Activated CD4-positive, alpha-beta T cell treated with anti-CD3 and anti-CD28 coated beads, Interleukin-2, amount 50 U/mL, for 1 hour (primary cell): ENCODE measurements at places on chromosomes 3 and 15.

GRCh38 chr15:48563934-48564333 is 81.6 kb downstream of the FBN1 start:
- DNase-seq = no peak

- no peak for DNase-seq
These were observed 67.0 kb downstream of the CSNK1G1 start for GRCh38 chr15:64288999-64289398.

DNA sequence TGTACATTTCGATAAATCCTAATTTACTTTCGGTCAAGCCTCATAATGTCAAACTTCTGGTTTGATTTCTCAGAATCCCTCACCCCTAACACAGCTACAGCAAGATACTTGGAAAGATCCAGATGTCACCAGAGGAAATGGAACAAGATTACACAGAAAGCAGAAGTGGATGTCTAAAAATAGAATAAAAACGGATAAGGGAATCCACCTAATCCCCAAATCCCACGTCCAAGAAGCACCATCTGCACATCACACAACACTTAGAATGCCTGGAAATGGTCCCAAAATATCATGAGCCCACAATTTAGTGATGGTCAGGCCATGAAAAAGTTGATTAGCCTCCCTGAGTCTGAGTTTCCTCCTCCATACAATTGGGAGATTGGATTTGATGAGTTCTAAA is 61.7 kb downstream of the AGTR1 start:
- DNase-seq = no peak

DNA sequence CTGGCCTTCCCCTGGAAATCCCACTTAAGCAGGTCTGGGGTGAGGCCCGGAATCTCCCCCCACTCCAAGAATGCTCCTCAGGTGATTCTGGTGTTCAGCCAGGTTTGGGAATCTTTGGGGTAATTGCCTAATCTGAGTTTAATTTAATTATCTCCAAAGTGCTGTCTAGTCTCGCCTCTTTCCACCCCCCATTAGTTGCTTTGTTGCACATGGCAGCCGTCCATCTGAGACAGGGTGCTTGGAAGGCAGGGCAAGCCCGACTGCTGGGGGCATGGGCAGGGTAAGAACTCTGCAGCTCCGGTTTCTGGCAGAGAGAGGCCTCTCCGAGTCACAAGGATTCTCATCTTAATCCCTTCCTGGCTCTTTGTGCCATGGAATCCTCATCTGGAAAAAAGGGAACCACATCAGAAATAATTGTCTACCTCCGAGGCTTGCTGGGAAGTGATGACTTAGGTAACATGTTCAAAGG is 15.0 kb downstream of the IL17RD start:
- no peak for DNase-seq

- no peak for DNase-seq
These were observed 80.1 kb downstream of the SSR3 start for GRCh38 chr3:156474560-156475389.

GRCh38 chr3:83968356-83968755 is 990.4 kb upstream of the CADM2 start:
- no peak for DNase-seq

- DNase-seq = no peak
These were observed 12.3 kb upstream of the COL6A6 start for GRCh38 chr3:130504701-130505100.

- DNase-seq = no peak
These were observed 73.2 kb downstream of the IQCH start for GRCh38 chr15:67327737-67328136.

DNA sequence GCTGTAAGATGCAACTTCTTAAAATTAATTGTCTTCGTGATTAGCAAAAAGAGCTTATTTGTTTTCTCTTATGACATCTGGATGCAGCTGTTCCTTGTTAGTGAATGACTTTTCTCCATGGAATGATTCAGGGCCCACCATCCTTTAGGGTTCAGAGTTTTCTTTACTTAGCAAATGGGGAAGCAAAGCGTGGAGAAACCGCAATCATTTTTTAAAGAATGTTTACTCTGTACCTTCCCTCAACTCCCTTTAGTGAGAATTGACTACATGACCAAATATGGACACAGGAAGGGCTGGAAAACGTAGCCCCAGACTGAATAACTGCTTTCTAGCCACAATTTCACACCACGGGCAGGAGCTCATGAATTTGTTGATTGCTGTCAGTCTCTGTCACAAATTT is 130.1 kb downstream of the EDEM1 start:
- DNase-seq = no peak

- DNase-seq = peak; percentile 39
These were observed at the start of gene PLCH1 for GRCh38 chr3:155744626-155745324. PLCH1 (minus strand) TSS chr3:155745071; CDS start chr3:155704224, 40,847 bp downstream.

DNA sequence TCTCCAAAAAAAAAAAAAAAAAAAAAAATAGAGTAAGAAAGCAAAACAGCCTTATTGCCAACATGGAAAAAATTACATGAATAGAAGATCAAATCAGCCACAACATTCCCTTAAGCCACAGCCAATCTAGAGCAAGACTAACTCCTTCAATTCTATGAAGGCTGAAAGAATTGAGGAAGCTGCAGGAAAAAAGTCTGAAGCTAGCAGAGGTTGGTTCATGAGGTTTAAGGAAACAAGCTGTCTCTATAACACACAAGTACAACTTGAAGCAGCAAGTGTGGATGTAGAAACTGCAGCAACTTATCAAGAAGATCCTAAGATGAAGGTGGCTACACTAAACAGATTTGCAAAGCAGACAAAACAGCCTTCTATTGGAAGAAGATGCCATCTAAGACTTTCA is 9.3 kb downstream of the PARL start:
- no peak for DNase-seq

DNA sequence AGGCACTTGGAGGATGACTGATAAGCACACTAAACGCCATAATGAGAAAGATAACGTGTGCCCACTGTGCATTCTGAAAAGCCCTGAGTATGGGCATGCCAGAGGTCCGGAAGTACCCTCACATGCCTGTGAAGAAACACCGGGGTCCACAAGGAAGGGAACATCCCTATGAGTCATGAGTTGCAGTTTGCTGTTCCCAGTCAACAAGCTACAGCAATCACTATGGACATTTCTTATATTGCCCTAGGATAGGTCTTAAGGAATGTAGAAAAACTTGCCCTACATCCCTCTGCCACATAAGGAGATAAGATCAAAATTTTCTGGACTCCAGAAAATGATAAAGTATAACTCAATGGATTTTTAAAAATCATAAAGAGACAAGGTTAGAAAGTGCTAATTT is 9.9 kb downstream of the MB21D2 start:
- DNase-seq = no peak

- no peak for DNase-seq
These were observed 29.3 kb downstream of the BTD start for GRCh38 chr3:15630646-15631350.

DNA sequence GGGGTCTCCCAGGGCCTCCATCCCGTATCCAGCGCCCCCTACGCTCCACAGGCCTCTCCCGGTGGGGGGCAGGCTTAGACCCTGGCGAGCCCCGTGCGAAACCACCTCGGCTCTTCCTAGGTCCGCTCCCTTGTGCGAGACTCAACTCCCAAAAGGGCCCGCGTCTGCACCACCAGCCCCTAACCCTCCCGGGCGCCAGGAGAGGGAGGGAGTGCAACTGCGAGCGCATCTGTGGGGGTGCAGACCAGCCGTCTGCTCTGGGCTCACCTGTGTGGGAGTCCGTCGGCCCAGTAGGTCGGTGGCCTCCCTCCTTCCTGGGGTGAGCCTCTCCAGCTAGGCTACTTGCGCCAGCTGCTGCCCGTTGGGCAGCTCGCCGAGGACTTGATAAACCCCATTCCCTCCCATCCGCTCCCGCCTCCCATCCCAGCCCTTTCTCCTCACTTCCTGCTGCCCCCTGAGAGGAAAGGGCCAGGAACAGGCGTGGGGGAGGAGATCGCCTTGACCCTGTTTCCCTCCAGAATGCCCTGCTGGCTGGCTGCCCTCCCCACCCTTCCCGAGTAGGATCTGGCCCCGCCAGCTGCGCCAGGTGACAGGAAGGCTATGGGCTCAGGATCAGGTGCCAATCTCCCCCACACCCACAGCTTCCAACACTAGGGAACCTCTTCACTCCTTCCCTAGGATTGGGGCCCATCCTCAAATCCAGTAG is at the start of gene HYAL2:
HYAL2 (minus strand) TSS at position 360 of the 706 bp plus-strand sequence. CDS start 2,256 bp downstream, outside the sequence.
- no peak for DNase-seq

GRCh38 chr3:51355891-51356578 is 29.1 kb upstream of the MANF start:
- no peak for DNase-seq

- DNase-seq = no peak
These were observed 66.4 kb upstream of the AGTR1 start for GRCh38 chr3:148631124-148631903.

DNA sequence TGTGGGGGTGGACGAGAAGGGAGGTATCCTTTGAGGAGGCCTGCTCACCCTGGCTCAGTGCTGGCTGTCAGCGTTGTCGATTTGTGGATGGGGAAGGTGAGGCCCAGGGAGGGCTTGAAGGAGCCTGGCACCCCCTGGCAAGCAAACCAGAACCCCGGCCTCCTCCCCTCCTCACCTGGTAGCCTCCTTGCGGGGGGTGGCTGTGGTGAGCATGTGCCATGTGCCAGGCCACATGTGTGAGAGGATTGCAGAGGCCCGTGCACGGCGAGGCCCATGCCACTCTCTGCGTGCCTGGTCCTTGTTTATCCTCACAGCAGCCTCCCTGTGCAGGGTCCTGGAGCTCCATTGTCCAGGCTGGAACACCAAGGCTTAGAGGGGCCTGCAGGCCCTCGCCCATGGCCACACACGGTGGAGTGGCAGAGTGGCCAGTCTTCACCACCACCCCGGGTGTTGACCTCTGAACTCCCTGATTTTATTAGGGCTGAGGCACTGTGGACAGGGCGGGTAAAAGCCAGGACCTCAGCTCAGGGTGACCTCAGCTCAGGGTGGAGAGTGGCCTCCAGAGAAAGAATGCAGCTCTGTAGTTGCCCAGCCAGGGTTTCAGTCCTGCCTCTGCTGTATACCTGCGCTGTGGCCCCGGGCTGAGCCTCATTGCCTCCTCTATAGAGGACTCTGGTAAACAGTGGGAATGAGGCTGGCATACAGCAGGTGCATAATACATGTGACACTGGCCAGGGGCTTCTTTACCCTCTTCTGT is 29.1 kb downstream of the HDAC11 start:
- no peak for DNase-seq

DNA sequence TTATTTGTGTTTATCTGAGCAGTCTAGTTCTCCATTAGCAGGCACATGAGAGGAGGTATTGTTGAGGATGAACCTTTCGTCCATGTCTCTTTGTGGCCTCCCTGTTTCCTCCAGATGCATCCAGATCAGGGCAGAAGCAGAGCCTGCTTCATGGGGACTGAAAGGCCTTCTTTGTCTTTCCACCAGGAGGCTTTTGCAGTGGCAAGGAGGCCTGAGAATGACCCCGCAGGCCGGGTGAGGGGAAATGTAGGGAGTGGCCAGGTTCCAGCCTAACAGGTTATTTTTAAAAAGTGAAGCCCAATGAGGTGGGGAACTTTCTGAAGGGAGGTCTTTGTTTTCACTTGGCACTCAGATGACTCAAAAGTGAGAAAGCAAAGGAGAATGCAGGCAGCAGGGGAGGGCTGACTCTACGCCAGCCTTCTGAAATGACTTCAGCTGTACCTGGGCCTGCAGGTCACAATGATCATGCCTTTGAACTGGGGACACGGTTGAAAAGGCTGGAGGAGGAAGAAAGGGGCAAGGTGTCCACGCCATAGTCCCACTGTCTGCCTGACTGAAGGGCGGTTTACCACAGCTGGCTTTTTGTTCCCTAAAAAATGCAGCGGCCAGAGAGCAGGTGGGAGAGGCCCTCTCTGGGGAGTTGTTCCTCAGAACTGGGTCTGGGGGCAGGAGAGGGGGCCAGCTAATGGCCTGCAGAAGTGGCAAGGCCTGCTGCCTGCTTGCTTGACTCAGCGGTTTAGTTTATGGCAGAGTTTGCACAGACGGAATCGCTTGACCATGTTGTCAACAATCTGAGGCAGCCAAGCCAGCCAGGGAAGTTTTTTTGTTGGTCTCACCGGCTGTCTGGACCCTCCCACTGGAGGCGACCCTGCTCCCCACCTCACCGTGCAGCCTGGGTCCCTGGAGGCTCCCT is 28.7 kb downstream of the CMTM7 start:
- DNase-seq = peak; percentile 29

- no peak for DNase-seq
These were observed 141.5 kb downstream of the GADL1 start for GRCh38 chr3:30752970-30753369.
